Tracheal epithelial cell (primary cell): ENCODE measurements at places on chromosomes 11 and 22. TPM values are rescaled to one million over a fixed set of nuclear protein-coding genes. Genes with fewer than 3 reads are reported as not detected.

TRPM5 gene
- total RNA-seq = not detected in 2 replicates

APOL5 gene
- total RNA-seq = not detected in 2 replicates

C22orf15 gene
- total RNA-seq = not detected in 2 replicates

PARVG gene
- total RNA-seq = not detected in 2 replicates

C11orf91 gene
- total RNA-seq = not detected in 2 replicates

MS4A4E gene
- total RNA-seq = not detected in 2 replicates

UBQLNL gene
- total RNA-seq = 0.21 TPM in 1 of 2 replicates, not detected in the other

TMEM45B gene
- 29.2 and 176 TPM in 2 replicates for total RNA-seq

PPP2R1B gene
- 25.6 and 39.5 TPM in 2 replicates for total RNA-seq

SUSD2 gene
- 0.24 TPM in 1 of 2 replicates, not detected in the other for total RNA-seq

OSBP2 gene
- total RNA-seq = 5.1 and 8.0 TPM in 2 replicates

AP1B1 gene
- 52.2 and 64.3 TPM in 2 replicates for total RNA-seq

KBTBD4 gene
- total RNA-seq = 12.8 and 14.9 TPM in 2 replicates

LMNTD2 gene
- 1.7 and 3.2 TPM in 2 replicates for total RNA-seq

OR52I2 gene
- total RNA-seq = under 0.01 TPM in 1 of 2 replicates, not detected in the other

THYN1 gene
- 62.9 and 74.7 TPM in 2 replicates for total RNA-seq

ENTHD1 gene
- not detected in 2 replicates for total RNA-seq

OLFML1 gene
- total RNA-seq = 0.21 TPM in 1 of 2 replicates, not detected in the other

CHCHD10 gene
- 8.1 and 9.2 TPM in 2 replicates for total RNA-seq

LRRC32 gene
- 0.72 TPM in 1 of 2 replicates, not detected in the other for total RNA-seq

MICAL3 gene
- total RNA-seq = 14.3 and 24.1 TPM in 2 replicates

TEX54 gene
- total RNA-seq = not detected in 2 replicates

SLC1A2 gene
- total RNA-seq = 0.24 TPM in 1 of 2 replicates, not detected in the other

KRTAP5-1 gene
- total RNA-seq = not detected in 2 replicates

TRIM22 gene
- total RNA-seq = 24.5 and 58.8 TPM in 2 replicates

CXCR5 gene
- under 0.01 TPM in 1 of 2 replicates, not detected in the other for total RNA-seq

SESN3 gene
- 7.7 and 37.1 TPM in 2 replicates for total RNA-seq

YPEL4 gene
- total RNA-seq = not detected in 2 replicates

ANKK1 gene
- 0.85 and 1.9 TPM in 2 replicates for total RNA-seq

OR52J3 gene
- total RNA-seq = not detected in 2 replicates

EMSY gene
- 4.1 and 6.4 TPM in 2 replicates for total RNA-seq

ZNRF3 gene
- 5.1 and 7.2 TPM in 2 replicates for total RNA-seq

LDLRAD3 gene
- 11.7 and 12.3 TPM in 2 replicates for total RNA-seq

DGKZ gene
- 41.3 and 46.0 TPM in 2 replicates for total RNA-seq

OR52N4 gene
- total RNA-seq = not detected in 2 replicates

SLC22A8 gene
- not detected in 2 replicates for total RNA-seq

RPS6KB2 gene
- total RNA-seq = 43.9 and 55.4 TPM in 2 replicates

MN1 gene
- total RNA-seq = 2.6 and 2.9 TPM in 2 replicates

SCO2 gene
- 0.72 and 10.2 TPM in 2 replicates for total RNA-seq

SCARF2 gene
- 0.43 and 1.7 TPM in 2 replicates for total RNA-seq

NAP1L4 gene
- 117 and 123 TPM in 2 replicates for total RNA-seq

SEPTIN3 gene
- total RNA-seq = 0.24 TPM in 1 of 2 replicates, not detected in the other

PDE3B gene
- under 0.01 and 0.85 TPM in 2 replicates for total RNA-seq

ZBTB16 gene
- 2.4 and 8.3 TPM in 2 replicates for total RNA-seq

TSGA10IP gene
- total RNA-seq = not detected in 2 replicates

ADAMTS8 gene
- total RNA-seq = not detected in 2 replicates
